ENCODE measurements at places on chromosomes 2 and 18.

DNA sequence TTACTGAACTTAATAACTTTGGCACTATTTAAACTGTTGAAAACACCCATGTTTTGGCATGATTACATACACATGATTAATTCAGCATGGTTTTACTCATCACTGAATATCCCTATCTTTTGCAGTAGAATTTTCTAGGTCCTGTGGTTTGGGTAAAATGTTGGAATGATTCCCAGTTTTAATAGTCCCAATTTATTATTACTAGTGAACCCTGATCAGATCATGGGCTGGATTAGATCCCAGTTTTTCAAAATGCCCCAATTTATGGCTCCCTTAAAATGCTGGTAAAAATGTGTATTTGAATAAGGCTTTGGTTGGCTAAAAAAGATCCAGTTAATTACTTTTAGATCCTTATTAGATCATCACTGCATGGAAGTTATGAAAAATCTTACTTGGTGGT is 273.6 kb upstream of the NRP2 start:
- DNase-seq: no peak

DNA sequence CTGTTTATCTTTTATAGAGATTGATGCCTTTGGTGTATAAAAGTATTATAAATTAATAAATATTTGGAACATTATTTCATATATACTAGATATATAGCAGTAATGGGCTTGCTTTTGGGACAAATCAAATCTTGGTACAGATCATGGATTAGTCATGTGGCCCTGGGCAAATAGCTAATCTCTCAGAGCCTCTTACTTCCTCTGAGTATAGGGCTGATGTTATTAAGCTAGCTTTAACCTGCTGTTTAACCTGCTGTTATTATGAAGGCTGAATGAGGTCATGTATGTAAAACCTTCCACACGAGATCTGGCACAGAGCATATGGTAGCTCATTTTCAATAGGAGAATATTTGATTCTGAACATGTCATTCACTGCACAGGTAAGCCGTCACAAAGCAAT is 5.7 kb downstream of the ITGB6 start:
- DNase-seq: no peak

- DNase-seq: no peak
These were observed 4.6 kb downstream of the DPP4 start for GRCh38 chr2:162069267-162069903.

DNA sequence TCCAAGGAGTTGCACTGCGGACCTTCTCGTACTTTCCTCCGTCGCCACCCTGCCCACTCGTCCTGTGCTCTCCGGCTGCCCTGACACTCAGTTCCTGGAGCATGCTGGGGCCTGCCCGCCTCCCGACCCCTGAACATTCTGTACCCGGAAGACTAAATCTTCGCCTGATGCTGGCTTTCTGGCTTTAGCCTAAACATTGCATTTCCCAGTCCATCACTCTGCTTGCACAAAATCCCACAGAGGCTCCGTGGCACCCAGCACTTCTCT is 550 bp upstream of the SFXN5 start:
- no peak for DNase-seq

All from HS-5 (cell line).